Activated CD4-positive, alpha-beta T cell treated with anti-CD3 and anti-CD28 coated beads, Interleukin-2, amount 50 U/mL, for 4 hours (primary cell): ENCODE measurements at places on chromosomes 13 and 19.

DNA sequence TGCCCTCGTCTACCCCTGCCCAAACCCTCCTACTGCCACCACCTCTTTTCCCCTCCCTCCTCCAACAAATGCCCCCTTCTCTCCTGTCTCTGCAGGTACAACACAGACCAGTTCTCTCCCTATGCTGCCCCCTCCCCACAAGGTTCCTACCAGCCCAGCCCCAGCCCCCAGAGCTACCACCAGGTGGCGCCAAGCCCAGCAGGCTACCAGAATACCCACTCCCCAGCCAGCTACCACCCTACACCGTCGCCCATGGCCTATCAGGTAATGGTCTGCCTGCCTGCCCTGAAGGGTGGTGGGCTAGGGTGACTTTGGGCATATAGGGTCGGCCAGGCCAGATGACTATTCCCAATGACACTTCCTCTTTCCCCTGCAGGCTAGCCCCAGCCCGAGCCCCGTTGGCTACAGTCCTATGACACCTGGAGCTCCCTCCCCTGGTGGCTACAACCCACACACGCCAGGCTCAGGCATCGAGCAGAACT is 6.5 kb upstream of the TIMM50 start:
- DNase-seq: peak; percentile 78

GRCh38 chr13:23147827-23148226 is 33.0 kb upstream of the SGCG start:
- no peak for DNase-seq

GRCh38 chr19:38900743-38901190 is 998 bp downstream of the NFKBIB start:
- no peak for DNase-seq

- DNase-seq: no peak
Observed at GRCh38 chr13:103908274-103908673, 842.1 kb upstream of the SLC10A2 start.

- no peak for DNase-seq
Observed at GRCh38 chr13:65499256-65499655, 1730.9 kb downstream of the PCDH9 start.

GRCh38 chr19:7507884-7508283 is 8.0 kb upstream of the ZNF358 start:
- no peak for DNase-seq

DNA sequence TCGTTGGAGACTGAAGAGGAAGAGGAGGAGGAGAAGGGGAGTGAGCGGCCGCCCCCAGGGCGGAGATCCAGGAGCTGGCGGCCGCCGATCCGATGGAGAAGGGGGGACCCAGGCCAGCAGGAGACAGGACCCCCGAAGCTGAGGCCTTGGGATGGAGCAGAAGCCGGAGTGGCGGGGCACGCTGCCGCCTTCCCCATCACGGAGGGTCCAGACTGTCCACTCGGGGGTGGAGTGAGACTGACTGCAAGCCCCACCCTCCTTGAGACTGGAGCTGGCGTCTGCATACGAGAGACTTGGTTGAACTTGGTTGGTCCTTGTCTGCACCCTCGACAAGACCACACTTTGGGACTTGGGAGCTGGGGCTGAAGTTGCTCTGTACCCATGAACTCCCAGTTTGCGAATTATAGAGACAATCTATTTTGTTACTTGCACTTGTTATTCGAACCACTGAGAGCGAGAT is 1.8 kb downstream of the GADD45B start:
- DNase-seq: peak; percentile 10

- DNase-seq: no peak
Observed at GRCh38 chr13:87919956-87920355, 248.8 kb downstream of the SLITRK5 start.

DNA sequence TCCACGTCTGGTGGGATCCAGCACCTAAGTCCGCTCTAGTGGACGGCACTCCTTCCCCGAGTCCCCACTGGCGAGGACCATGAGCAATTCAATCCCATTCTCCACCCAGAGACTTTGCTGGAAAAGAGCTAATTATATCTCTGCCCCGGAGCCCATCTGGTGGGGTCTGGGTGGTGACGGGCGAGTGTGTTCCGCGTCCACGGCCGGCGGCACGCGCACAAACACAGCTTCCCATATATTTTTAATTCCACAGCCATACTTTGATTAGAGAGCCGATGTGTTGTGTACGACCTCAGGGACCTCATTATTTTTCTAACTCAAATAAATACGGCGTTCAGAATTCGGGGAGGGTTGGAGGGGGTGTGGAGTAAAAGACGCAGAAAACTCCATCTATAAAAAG is 64.1 kb upstream of the ADGRE5 start:
- DNase-seq: no peak

GRCh38 chr13:84609716-84610115 is 727.4 kb upstream of the SLITRK1 start:
- DNase-seq: no peak

GRCh38 chr13:63190742-63191141 is 1775.1 kb upstream of the PCDH20 start:
- DNase-seq: no peak

DNA sequence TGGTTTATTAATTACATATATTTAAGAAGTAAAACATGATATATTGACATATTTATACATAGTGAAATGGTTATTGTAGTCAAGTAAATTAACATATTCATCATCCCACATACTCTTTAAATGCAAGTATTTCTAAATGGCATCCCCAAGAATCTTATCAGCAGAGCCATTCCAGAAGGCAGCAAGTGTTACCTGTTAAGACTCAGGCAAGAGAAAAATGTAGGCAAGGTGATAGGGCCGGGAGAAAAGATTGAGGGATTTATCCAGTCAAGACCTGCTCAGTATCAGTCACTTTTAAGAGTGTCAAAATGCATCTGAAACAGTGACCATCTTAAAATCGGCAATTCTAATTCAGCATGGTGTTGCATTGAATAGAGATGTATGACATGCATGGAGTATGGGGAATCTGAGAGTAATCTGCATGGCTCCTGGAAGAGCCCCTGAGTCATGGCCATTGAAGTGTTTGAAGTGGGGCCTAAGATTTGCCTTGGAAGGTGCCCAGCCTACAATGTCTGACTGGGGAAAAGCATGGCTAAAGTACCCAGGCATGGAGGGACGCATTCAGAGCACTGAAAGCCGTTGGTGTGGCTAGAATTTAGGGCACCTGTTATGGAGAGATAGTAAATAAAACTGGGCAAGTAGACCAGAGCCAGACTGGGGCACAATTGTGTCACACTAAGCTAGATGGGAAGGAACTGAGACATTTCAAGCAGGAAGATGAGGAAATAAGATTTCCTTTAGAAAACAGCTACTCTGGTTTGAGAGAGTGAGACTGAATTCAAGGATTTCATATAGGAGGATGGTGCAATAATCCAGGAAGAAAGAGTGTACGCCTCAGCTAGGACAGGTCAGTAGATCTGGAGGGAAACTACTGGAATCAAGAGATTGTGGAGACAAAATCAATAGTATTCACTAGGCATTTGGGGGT is 25.0 kb upstream of the C1QTNF9B start:
- DNase-seq: no peak

GRCh38 chr19:13076320-13076719 is 26.3 kb downstream of the LYL1 start:
- no peak for DNase-seq

DNA sequence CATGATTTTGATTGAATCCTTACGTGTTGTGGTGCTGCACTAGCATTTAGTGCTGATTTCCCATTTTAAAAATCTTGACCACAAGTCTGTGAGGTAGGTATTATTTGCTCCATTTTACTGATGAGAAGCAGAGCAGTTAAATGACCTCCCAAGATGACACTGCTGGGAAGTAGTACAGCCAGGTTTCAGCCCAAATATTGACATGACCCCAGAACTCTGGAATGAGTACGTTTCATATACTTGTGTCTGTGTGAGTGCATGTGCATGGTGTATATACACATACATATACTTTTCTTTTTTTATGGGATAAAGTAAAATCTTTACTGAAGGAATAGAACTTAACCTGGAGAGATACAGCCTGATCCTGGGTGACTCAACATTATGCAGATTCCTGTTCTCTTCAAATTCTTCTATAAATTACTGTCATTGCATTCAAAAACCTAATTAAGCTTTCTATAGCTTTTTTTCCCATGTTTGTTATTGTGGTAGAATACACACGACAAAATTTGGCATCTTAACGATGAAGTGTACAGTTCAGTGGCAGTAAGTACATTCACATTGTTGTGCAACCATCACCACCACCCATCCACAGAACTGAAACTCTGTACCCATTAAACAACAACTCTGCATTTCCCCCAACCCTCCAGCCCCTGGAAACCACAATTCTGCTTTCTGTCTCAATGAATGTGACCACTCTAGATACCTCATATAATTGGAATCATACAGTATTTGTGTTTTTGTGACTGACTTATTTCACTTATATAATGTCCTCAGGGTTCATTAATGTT is 311.9 kb downstream of the MTUS2 start:
- no peak for DNase-seq

DNA sequence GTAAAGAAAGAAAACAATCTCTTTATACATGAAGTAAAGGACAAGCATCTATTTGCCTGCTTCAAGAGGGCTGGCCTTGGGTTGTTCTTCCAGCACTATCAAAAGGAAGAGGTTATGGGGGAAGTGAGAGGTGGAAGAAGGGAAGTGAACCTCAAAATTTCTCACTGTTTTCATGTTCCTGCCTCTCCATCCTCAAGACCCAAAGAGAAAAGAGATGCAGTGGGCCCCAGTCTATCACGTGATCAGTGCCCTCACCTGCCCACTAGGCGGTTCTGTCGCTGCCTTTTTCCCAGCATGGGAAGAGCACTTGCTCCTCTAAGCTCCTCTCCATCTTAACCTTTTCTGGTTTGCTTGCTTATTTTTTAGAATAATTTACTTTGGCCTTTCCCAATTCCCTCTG is 6.2 kb upstream of the USP12 start:
- DNase-seq: no peak

- no peak for DNase-seq
Observed at GRCh38 chr19:12969292-12969988, at the start of gene DAND5. Gene DAND5, plus strand, starts transcription at chr19:12969576. Its CDS starts 85 bp downstream, at chr19:12969661.

- no peak for DNase-seq
Observed at GRCh38 chr19:55273978-55274707, 5.8 kb downstream of the HSPBP1 start.

DNA sequence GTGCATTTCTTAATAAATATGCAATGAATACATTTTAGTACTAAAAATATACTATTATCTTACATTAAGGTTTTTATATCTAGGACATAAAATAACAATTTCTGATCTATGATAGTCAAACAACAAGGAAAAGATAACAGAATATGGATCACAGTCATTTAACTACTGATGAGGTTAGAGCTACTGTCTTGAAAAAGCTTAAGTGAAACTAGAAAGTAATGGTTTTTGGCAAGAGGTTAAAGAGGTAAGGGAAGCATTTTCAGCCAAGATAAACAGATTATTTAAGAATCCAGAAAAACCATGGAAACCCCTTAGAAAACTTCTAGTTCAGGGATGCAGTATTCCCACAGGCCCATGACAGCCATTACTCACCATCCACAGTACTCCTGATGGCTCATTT is 787.4 kb downstream of the DACH1 start:
- DNase-seq: no peak

DNA sequence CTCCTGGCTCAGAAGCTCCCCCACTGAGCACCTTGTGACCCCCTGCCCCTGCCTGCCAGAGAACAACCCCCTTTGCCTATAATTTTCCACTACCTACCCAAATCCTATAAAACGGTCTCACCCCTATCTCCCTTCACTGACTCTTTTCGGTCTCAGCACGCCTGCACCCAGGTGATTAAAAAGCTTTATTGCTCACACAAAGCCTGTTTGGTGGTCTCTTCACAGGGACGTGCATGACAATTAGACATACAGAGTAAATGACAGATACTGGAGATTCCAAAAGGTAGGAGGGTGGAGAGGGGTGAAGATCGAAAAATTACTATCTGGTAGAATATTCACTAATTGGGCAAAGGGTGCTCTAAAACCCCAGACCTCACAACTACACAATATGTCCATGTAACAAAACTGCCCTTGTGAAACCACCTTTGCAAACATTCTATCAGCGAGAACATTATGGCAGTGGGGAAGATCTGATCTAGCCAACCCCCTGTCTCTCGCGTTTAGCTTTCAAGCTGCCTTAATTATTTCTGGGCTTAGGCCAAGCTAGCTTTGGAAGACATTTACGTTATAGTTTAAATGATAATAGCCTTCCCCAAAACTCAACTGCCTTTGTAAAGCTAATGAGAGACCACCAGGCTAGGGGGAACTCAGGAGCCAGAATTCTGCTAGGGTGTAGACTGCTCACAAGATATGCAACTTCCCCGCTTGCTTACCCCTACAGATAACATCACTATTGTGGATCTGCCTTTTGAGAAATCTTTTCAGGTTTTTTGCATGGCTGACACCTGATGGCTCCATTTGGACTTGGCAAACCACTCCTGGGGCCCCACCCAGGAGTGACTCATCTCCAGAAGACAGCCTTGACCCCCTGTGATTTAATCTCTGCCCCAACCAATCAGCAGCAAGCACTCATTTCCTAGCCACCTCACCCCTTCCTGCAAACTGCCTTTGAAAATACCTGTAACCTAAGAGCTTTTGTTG is 1534.0 kb upstream of the SPRY2 start:
- no peak for DNase-seq

- no peak for DNase-seq
Observed at GRCh38 chr13:34577051-34577450, 365.0 kb upstream of the NBEA start.

GRCh38 chr19:8149261-8150094 is at the start of gene FBN3:
Gene FBN3, minus strand, starts transcription at chr19:8149592. Its CDS starts 2,112 bp downstream, at chr19:8147480.
- DNase-seq: no peak

GRCh38 chr19:10384580-10384979 is 4.2 kb upstream of the TYK2 start:
- DNase-seq: no peak

GRCh38 chr19:38596057-38596981 is 21.4 kb downstream of the MAP4K1 start:
- DNase-seq: no peak

DNA sequence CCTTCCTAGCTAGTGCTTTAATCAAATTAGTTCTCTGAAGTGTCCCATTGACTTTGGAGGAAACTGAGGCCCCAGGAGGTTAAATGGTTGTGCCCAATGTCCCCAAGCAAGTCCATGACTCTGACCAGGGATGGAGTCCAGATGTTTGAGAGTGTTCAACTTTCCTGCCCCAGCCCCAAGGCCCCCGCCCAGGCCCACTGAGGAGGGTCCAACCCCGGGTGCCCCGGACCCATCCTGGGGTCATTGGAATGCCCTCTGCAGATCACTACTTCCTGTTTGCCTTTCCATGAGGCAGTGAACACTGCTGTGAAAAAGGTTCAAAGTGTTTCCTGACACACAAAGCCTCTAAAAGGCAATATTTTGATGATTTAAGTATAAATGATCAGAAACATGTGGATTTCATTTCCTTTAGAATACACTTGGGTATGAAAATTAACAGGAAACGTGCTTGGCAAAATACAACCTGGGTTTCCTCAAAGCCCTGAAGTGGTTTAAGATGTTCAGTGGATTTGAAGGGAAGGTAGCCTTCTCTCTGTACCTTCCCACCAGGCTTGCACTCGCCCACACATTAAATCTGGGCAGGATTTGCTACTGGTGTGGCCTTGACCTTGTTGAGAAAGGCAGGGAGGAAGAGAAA is 335.7 kb downstream of the TSHZ3 start:
- DNase-seq: no peak

- no peak for DNase-seq
Observed at GRCh38 chr13:80888390-80888789, 547.5 kb upstream of the SPRY2 start.
